ENCODE measurements at places on chromosomes 11 and 22.
A peak's percentile ranks its signal among the peaks of the same experiment; 100 is the strongest.

- DNase-seq, result no peak
Observed at GRCh38 chr22:41801886-41802285, 1.4 kb downstream of the CCDC134 start.

GRCh38 chr22:19691007-19691720 is 23.1 kb upstream of the SEPTIN5 start:
- DNase-seq, result no peak

GRCh38 chr11:58446294-58446693 is 4.3 kb upstream of the OR5B12 start:
- DNase-seq, result no peak

DNA sequence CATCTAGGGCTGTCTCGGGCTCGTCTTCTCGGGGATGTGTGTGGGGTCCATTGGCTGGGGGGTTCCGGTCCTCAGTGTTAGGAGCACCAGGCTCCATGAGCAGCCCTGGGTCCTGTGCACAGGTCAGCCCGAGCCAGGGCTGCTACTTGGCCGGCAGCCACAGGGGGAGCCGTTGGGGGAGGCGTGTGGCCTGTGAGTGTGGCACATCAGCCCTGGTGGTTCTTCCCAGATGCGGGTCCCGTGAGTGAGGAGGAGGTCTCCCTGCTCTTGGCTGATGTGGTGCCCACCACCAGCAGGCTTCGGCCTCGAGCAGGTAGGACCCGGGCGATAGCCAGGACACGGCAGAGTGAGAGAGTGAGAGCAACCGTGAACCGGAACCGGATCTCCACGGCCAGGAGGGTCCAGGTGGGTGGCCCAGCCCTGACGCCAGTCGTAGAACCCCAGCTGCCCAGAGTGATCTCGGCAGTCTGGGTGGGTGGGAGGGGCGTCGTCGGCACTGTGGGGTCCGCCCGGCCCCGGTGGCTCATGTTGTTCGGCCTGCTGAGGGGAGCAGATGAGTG is 18.5 kb downstream of the IRF7 start:
- DNase-seq, result no peak

- no peak for DNase-seq
Observed at GRCh38 chr11:127844876-127845275, 742.5 kb downstream of the ETS1 start.

DNA sequence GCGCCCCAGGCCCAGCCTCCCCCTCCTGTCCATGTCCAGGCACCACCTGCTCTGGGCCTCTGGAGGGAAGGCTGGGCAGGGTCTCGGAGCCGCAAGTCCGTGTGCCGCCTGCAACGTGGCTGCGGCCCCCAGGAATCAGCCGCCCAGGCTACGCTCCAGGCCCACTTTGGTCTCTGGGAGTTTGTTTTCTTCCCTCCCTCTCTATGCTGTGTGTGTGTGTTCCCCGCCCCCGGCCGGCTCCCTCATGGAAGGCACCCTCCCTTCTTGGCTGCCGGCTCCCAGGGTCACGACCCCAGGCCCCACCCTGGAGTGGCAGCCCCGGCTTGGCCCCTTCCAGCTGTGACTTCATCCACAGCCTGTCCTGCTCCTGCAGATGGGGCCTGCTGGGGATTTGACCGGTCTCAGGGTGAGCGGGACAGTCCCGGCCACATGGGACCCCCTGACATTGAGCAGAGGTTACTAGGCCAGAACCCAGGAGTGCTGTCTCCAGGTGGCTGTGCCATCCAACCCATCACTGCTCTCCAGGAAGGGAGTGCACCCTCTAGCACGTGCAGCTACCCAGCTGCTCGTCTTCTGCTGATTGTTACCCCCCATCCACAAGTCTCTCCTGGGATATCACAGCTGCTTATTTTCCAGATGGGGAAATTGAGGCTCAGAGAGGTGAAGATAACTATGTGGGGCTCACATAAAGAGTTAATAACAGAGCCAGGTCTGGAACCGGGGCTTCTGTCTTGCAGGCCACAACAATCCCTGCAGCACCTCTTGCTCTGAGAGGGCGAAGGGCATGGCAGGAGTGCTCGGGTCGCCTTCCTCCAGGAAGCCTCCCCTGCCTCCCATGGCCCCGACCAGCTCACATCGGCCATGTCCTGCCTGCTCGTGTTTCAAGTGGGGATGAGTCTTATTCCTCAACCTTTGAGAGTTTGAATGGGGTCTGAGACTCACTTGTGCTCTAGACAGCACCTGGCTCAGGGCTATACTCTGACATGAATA is 2.8 kb upstream of the LIF start:
- peak; percentile 49 for DNase-seq

- DNase-seq, result peak; percentile 88
Observed at GRCh38 chr11:58024601-58025091, 965 bp downstream of the OR9Q1 start.

- DNase-seq, result no peak
Observed at GRCh38 chr11:66881927-66882452, 25.1 kb downstream of the LRFN4 start.
